ENCODE measurements at places on chromosomes 1 and 21.

- no peak for DNase-seq
These were observed 18.9 kb upstream of the CAPN8 start for GRCh38 chr1:223684488-223684792.

- DNase-seq = no peak
These were observed 113.9 kb downstream of the GRIK3 start for GRCh38 chr1:36920371-36920770.

DNA sequence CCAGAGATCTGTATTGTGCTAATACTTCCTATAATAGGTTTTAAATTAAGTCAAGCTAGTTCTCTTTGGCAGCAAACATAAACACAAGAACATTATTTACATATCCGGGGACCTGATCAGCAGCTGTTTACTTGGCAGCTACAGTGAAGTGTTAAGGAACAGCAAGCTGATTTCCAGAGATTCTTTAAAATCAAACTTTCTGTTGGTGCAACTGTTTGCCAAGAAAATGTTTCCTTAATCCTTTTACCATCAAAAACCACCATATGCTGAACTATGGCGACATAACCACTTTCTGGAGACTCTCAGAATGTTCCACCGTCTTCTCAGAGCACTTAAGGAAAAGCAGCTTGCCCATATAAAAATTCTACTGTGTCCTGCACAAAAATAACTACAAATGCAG, 107.0 kb upstream of the KRTAP19-8 start:
- DNase-seq = no peak

DNA sequence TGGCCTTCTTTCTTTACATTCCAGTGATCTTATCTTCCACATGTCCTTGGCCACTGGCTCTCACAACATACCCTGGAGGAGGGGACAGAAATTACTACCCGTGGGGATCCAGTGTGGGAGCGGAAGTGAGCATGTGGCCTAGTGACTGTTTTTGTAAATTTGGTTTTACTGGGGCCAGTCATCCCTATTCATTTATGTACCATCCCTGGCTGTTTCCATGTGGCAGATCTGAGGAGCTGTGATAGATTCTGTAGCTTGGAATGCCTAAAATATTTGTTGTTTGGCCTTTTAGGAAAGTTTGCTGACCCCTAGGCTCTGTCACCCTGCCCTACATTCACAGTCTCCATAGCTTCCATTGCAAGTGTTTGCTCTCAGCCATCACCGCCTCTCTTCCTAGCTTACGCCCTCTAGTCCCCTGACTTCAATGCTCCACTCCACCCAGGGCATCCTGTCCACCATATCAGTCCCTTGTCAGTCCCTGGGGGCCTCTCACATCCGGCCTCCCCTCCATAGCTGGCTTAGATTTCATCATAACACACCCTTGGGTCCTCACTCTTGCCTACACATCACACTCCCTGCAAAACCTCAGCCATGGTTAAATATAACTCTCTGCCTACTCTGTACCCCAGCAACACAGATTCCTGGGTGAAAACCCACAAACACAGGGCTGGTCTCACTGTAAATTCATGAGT, 25.8 kb downstream of the DHCR24 start:
- no peak for DNase-seq

GRCh38 chr1:31814041-31814511, 1.7 kb downstream of the SPOCD1 start:
- no peak for DNase-seq

- no peak for DNase-seq
These were observed 314.9 kb downstream of the KIF26B start for GRCh38 chr1:245469734-245470133.

DNA sequence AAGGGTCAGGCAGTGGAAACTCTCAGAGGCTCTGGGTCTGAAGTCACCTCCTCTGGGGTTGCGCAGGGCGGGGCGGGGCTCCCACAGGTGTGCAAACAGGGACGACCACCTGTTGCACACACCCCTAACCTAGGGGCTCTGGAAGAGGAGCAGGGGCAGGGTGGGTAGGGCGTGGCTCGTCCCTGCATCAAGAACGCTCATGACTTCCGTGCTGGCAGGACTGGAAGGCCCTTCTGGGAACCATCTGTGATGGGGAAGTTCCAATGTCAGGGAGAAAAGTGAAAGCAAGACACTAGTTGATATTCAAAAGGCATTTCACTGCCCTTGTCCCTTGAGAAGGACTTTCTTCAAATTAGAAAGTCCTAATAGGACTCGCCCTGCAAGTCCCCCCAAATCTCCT, 22.1 kb upstream of the CLSTN1 start:
- no peak for DNase-seq

- no peak for DNase-seq
These were observed 76.8 kb downstream of the PLD5 start for GRCh38 chr1:242447689-242448088.

GRCh38 chr21:18772404-18772803, 368.8 kb upstream of the TMPRSS15 start:
- DNase-seq = no peak
